H1 (cell line): ENCODE measurements at places on chromosomes 11 and 22. TPM values are rescaled to one million over a fixed set of nuclear protein-coding genes. Genes with fewer than 3 reads are reported as not detected.

DNA sequence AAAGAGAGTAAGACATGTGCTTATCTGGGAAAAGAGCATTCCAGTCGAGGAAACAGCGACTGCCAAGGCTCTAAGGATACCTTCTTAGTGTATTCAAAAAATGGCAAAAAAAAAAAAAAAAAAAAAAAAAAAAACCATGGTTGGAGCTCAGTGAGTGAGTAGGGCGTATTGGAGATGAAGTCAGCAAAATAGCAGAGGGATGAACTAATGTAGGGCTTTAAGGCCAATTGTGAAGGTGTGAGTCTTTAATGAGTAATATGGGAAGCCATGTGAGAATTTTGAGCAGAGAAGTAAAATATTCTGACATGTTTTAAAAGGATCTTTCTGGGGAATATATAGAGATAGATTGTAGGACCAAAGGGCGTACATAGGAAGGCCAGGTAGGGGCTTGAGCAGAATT, 498.6 kb upstream of the ISX start:
- DNase-seq, result no peak

DNA sequence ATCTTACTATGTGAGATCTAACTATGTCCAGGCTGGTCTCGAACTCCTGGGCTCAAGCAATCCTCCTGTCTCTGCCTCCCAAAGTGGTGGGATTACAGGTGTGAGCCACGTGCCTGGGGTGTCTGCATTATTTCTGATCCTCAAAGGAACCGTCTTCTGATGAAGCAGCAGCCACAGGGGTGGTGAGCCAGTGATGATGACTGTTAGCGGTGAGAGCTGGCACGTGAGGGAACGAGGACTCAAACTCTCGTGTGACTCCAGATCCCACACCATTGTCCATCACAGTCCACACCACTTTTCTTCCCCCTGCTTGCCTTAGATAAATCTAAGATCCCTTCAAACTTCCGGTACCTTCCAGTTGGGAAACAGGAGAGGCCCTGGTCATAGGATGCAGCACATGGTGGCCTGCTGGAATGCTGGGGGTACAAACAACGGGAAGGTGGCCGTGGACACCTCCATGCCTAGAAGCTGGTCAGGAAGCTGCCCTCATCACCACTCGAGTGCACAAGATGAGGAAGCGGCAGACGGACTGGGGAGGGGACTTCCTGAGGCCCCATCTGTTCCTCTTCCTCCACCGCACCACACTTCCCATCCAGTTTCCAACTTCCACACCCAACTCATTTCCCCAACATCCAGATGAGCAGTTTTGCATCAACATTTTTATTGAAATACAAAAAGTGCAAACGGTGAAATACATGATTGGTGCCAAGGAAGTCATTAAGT, 23.8 kb downstream of the ARHGAP1 start:
- DNase-seq, result no peak

GRCh38 chr22:34886812-34887211, 179.1 kb upstream of the ISX start:
- DNase-seq, result no peak

- DNase-seq, result no peak
Measured at GRCh38 chr22:41305646-41306045, 4.3 kb downstream of the ZC3H7B start.

GRCh38 chr22:38824585-38824984, 19.2 kb downstream of the NPTXR start:
- DNase-seq, result peak; percentile 88

LRRC74B gene
- 0.03 TPM in 1 of 2 replicates, not detected in the other for polyA plus RNA-seq

- DNase-seq, result no peak
Measured at GRCh38 chr11:36713715-36714114, 115.7 kb upstream of the RAG2 start.

DNA sequence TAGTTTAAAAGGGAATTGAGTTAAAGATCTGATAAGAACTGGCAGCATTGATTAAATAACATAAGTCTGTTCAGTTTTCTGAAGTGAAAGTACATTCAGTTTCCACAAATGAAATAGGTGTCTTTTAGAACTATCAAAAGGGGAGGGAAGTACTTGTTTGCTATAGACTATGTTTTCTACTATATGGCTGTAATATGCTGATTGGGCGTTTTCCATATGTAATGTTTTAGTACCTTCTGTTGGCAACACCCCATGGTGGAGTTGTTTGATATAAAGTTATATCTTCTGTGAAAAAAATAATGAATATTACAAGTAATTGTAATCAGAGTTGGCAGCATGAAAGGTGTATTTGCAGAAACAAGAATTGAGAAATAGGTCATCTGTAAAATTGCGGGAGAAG, 237.6 kb downstream of the JRKL start:
- DNase-seq, result no peak

DNA sequence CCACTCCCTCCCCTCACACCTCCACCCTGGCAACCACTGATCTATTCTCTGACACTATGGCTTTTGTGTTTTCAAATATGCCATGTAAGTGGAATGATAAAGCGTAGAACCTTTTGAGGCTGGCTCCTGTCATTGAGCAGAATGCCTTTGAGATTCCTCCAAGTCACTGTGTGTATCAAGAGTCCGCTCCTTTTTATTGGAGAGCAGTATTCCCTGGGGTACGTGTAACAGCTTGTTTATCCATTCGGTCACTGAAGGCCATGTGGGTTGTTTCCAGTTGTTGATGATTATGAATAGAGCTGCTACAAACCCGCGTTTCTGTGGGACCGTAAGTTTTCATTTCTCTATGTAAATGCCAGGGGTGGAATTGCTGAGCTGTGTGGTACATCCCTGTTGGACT, 10.3 kb downstream of the TP53I11 start:
- DNase-seq, result no peak

DNA sequence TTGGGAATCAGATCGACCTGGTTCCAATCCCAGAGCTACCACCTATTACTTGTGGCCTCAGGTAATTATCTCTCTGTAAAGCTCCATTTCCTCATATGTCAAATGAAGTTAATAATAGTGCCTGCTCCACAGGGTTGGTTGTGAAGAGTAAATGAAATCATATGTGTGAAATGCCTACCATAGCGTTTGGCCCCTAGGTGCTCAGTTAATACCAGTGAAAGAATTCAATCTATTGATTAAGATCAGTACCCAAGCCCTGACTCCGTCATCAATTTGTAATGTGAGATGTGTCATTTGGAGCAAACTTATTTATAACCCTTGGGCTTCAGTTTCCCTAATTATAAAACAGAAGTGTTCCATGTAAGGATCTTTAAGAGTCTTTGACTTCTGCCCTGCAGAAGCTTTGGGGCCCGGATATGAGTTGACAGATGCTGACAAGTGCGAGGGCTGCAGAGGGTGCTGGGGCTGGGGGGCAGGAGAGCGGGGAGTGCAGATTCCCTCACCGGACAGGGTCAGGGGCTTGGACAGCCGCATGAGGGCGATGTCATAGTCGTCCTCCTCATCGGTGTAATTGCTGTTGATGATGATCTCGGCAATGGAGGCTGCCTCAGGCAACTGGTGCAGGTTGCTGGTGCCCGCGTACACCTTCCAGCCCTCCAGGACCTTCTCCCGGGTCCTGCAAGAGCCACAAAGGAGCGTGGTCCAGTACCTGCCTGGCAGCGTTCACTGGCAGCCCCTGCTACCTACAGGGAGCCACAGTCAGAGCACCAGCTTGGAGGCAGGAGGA, 20.9 kb downstream of the TMPRSS13 start:
- no peak for DNase-seq

C11orf65 gene
- 0.08 and 0.14 TPM in 2 replicates for polyA plus RNA-seq

- DNase-seq, result no peak
Measured at GRCh38 chr22:19396561-19396933, 35.0 kb downstream of the HIRA start.

SERHL2 gene
- 0.91 and 1.1 TPM in 2 replicates for polyA plus RNA-seq

PRR33 gene
- polyA plus RNA-seq, result 0.02 and 0.08 TPM in 2 replicates

DNA sequence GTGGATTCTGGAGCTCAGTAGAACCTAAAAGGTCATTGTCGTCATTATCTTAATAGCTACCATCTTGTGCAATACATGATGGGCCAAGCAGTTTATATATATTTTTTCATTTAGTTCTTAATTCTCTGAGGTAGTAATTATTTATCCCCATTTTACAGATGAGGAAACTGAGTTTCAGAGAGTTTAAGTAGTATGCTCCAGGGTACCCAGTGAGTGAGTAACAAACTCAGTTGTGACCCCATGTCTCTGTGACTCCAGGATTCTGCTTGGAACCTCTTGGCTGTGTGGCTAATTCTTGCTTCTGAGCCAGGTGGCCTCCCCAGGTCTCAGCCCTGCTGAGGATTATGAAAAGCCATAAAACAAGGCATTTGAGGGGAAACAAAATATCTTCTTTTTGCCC, 82.6 kb downstream of the CEP164 start:
- DNase-seq, result no peak

GRCh38 chr11:46112961-46113607, 8.2 kb downstream of the PHF21A start:
- DNase-seq, result no peak

GRCh38 chr11:2663506-2663905, 36.3 kb downstream of the KCNQ1OT1 start:
- no peak for DNase-seq

RBMXL2 gene
- polyA plus RNA-seq, result not detected in 2 replicates

- DNase-seq, result no peak
Measured at GRCh38 chr22:37259540-37260029, 15.5 kb upstream of the RAC2 start.

DNA sequence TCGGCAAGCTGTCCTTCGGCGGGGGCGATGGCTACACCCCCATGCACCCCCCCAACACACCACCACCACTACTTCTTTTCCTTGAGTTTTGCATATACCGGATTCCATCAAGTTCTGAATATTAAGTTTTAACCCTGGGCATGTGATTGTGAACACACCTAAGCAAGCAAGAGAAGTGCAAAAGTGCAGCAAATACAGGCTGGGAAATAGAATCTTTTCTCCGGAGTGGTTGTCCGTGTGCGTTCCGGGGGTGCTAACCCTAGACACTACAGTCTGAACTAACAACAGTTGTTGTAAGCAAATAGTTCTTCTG, 574 bp downstream of the PRSS23 start:
- DNase-seq, result no peak

GRCh38 chr11:5550440-5551095, 2.2 kb upstream of the OR52H1 start:
- no peak for DNase-seq

DNA sequence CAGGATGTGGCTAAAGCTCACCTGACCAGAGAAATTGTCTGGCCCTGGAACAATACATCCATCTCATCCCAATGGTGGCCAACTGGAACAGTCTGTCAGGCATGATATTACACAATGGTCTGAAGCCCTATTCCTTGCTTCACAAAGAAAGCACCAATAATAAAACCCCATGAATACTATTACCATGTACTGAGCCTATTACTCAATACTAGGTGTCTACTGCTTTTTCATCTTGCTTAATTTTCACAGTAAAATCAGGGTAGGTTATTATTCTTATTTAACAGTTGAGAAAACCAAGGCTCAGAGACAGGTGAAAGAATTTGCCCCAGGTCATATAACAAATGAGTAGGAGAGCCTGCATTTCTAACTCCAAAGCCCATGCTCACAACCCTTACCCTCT, 68.9 kb upstream of the CAPRIN1 start:
- no peak for DNase-seq

GRCh38 chr22:47367107-47367690, 604.7 kb downstream of the TBC1D22A start:
- no peak for DNase-seq

- DNase-seq, result no peak
Measured at GRCh38 chr11:86414032-86414431, 39.3 kb downstream of the CCDC81 start.

DNA sequence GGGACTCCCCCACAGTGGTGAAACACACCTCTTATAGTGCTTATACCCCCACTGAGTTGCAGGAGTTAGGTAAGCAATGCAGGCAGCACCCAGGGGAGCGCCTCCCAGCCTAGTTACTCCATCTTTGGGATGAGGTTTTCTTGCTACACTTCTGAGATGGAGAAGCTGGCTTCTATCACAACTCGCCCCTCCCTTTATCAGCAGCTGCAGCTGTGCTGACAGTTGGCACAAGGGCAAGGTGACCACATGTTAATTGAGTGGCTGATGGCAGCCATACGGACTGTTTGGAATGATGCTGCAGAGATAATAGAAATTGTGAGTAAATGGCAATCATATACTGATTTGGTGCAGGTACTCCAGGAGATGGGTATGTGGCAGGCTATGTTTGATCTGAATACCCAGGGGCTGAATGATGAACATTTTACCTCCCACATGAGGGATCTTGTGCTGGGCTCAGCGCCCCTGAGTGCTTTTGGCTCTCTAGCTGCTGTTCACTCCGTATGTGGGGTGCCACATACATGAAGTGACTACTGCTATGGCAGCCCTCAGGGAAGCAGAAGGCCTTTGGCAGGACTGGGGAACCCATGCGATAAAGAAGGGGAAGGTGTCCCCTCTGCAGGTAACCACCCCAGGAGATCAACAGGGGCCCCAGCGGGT, 29.2 kb upstream of the KCNA4 start:
- DNase-seq, result no peak

- DNase-seq, result no peak
Measured at GRCh38 chr11:60357771-60358170, 20.6 kb upstream of the MS4A7 start.

POU2AF2 gene
- polyA plus RNA-seq, result not detected in 2 replicates

GRCh38 chr11:78883506-78883905, 308.8 kb upstream of the NARS2 start:
- no peak for DNase-seq

MAP6 gene
- 0.49 and 0.89 TPM in 2 replicates for polyA plus RNA-seq

DNA sequence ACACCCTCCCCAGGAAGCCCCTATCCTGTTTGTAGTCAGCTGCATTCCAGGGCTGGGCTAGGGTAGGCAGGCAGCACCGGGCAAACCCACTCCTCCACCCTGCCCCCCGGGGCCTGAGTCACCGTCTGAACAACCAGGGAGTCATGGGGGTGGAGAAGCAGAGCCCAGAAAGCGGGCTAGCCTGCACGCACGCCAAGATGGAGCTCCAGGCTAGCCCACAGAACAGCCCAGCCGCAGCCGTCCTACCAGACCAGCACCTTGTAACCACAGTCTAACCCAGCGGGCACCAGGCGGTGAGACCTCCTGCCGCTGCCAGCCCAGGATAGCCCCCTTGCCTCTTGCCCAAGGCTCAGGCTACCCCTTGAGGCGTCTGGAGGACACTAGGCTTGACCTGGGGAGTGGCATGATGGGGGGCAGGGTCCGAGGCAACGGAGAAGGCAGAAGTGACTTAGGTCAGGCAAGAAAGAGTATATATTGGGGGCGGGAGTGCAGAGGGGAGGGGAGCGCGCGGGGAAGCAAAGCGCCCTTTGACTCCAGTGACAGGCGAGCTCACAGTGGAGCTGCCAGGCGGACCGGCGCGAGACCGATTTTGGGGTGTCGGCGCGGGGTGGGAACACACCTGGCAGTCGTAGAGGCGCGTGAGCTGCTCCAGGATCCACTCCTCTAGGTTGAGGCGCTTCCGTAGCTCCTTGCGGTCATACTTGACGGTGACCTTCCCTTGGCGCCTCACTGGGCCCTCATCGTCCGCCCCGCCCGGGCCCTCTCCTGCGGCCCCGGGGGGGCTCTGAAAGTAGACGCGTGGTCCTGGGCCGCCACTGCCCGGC, 734 bp downstream of the PPP1R14B start:
- DNase-seq, result no peak

GRCh38 chr11:10097615-10098014, 196.4 kb downstream of the SBF2 start:
- no peak for DNase-seq

ZFP91 gene
- polyA plus RNA-seq, result 7.8 and 10.7 TPM in 2 replicates

- no peak for DNase-seq
Measured at GRCh38 chr11:132520199-132520598, 1012.1 kb downstream of the OPCML start.

- DNase-seq, result no peak
Measured at GRCh38 chr11:45942381-45942780, 19.9 kb downstream of the LARGE2 start.

ANO9 gene
- polyA plus RNA-seq, result 20.7 and 24.6 TPM in 2 replicates
